ENCODE measurements at places on chromosomes 2 and 18.

GRCh38 chr2:168889635-168890005 lies 610 bp downstream of the SPC25 start:
- no peak for DNase-seq

DNA sequence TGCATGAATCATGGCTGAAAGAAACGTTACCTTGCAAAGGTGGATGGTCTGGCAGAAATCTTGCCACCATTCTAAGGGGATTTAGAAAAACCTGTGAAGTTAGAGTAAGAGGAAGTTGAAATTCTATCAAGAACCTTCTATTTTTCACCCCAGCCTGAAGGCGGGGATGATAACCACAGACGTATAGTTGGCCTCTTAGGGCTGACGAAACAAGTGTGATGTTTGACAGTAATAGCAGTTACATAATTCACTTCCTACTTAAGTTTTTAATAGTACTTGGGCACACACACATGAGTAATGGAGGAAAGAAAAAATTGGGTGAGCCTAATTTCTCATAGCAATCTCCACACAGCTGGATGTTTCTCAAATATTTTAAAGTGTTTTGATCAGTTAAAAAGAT lies 336.6 kb upstream of the SALL3 start:
- no peak for DNase-seq

DNA sequence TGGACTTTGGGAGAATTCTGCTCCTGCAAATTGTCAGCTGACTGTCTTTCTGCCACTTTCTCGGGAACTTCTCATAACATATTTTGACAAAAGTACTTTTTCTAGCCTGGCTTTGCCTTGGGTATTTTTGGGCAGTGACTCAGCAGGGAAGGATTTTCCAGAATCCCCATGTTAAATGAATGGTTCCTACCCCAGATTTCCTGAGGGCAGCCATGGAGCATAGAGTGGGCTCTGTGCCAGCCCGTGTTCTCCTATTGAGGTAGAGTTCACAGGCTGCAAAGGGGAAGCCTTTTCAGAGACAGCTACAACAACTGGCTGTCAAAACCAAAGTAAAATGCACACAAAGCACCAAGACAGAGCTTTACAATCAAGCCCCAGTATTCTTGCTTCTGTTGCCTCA lies 59.8 kb downstream of the BMP10 start:
- no peak for DNase-seq

- DNase-seq = no peak
Observed at GRCh38 chr2:220365023-220365422, 737.6 kb downstream of the SLC4A3 start.

GRCh38 chr2:579351-579886 lies 97.8 kb downstream of the TMEM18 start:
- no peak for DNase-seq

DNA sequence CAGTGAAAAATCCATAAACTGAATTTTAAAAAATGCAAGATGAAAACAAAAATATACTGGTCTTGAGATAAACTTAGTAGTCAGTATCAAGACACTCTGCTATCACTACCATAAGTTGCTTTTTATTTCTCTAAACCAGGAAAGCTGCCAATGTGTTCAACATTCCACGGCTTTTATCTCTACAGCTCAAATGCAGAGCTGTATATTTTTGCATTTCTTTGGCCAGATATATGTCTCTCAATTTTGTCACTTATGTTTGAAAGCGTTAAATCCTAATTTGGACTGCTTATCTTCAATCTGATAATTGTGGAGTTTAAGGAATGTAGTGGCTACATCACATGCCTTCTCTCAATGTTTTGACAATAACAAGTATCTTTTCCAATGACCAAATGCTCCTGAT lies 609.5 kb downstream of the EPHA4 start:
- DNase-seq = no peak
